ENCODE measurements at places on chromosomes 3 and 15.

- DNase-seq: no peak
Measured at GRCh38 chr3:147574621-147575020, 165.5 kb downstream of the ZIC1 start.

DNA sequence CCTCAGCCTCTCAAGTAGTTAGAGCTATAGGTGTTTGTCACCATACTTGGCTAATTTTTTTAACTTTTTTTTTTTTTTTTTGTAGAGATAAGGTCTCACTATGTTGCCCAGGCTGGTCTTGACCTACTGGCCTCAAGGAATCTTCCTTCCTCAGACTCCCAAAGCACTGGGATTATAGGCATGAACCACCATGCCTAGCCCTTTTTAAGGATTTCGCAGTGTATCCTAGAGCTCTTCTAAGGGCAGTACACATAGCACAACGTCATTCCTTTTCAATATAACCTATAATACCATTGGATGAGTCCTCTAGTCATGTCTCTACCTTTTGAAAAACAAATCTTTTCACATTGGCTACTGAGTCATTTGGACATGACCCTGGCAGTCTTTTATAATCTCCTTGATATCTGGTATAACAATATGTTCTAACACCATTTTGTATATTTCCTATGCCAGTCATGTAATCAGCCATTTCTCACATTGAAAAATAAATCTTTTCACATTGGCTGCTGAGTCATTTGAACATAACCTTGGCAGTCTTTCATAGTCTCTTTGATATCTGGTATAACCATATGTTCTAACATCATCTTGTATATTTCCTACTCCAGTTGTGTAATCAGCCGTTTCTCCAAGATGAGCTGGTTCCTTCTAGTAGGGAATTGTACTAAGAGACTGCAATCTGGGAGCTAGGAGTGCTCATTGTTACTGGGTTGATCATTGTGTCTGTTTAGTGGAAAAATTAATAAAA is 944.7 kb downstream of the MCTP2 start:
- DNase-seq: no peak

GRCh38 chr3:11391174-11391879 is 119.1 kb downstream of the ATG7 start:
- DNase-seq: no peak

DNA sequence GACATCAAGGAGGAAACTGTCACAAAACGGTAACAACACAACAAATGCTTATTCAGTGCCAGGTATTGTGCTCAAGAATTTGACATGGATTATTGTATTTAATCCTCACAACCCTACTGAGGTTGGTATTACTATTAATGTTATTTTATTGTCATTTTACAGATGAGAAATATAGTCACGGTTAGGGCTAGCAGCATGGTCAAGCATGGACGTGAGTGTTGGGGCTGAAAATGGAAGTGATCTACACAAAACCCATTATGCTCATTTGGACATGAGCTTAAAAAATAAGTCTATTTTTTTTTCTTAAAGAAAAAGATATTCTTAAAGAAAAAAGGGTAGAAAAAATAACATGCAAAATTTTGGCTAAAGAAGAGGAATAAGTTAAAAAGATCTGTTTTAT is 141.3 kb upstream of the SOX2 start:
- DNase-seq: no peak

- DNase-seq: no peak
Measured at GRCh38 chr3:177640319-177640965, 443.2 kb upstream of the TBL1XR1 start.

DNA sequence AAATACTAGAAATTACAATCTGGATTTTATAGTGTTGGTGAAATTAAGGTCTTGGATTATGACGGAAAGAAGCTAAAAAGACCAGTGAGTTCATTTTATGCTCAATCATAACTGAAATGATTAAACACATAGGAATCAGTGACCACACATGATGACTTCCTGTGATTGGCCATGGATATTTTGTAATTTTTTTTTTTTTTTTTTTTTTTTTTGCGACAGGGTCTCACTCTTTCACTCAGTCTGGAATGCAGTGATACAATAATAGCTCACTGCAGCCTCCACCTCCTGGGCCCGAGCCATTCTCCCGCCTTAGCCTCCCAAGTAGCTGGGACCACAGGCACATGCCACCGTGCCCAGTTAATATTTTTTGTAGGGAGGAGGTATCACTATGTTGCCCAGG is 47.4 kb downstream of the PAQR5 start:
- no peak for DNase-seq

GRCh38 chr3:176920766-176921160 is 276.5 kb downstream of the TBL1XR1 start:
- no peak for DNase-seq

DNA sequence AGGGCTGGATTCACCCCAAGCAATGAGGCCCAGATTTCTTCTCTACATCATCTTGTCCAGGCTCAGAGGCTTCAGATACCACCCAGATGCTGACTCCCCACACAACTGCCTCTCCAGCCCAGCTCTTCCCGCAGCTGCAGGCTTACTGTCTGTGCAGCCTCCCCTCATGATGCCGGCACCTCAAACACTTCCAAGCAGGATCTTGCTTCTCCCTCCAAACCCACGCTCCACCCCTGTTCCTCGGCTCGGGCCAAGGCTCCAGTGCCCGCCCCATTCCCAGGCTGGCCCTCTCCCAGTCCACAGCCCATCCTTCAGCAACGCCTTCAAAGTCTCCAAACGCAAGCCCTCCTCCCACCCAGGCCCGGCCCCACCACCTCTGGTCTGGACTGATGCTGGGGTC is 159.2 kb upstream of the LINGO1 start:
- DNase-seq: no peak

- no peak for DNase-seq
Measured at GRCh38 chr3:116870379-116870778, 160.8 kb downstream of the TUSC7 start.

DNA sequence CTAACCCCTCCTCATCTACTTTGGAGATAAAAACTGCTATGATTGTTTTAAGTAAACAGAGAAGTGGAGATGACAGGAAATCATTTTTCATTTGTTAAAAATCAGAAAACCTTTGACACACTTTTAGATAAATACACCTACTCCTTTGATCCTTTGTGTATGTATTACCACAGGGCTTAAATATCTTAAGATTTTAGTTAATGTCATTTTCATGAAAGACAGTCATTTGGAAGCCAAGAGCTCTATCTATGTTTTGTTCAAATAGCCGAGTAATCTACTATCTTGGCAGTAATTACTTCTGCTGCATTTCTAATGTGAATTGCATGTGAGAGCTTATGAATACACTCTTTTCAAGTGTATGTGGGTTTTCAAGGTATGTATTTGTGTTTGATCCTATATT is 2.0 kb downstream of the ARPP21 start:
- no peak for DNase-seq

- no peak for DNase-seq
Measured at GRCh38 chr3:77939726-77940125, 899.8 kb downstream of the ROBO2 start.

GRCh38 chr3:187802928-187803259 is 57.6 kb upstream of the BCL6 start:
- no peak for DNase-seq

DNA sequence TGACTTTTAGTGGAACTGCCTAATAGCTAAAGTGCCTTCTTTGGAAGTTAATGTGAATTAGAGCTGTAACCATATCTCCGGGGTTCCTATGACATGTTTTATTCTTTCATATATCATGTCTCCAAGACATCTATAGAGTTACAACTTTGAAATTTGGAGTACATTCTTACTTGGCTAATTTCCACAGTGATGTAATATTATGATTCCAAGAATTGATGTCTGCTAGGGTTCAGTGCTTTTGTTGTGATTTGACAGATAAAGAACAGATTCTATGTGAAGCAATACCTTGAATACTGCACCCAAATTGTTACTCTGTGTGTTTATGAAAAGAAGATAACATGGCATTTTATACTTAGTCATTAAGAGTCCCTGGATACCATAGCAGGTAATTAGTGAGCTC is 934.3 kb downstream of the NTRK3 start:
- no peak for DNase-seq

DNA sequence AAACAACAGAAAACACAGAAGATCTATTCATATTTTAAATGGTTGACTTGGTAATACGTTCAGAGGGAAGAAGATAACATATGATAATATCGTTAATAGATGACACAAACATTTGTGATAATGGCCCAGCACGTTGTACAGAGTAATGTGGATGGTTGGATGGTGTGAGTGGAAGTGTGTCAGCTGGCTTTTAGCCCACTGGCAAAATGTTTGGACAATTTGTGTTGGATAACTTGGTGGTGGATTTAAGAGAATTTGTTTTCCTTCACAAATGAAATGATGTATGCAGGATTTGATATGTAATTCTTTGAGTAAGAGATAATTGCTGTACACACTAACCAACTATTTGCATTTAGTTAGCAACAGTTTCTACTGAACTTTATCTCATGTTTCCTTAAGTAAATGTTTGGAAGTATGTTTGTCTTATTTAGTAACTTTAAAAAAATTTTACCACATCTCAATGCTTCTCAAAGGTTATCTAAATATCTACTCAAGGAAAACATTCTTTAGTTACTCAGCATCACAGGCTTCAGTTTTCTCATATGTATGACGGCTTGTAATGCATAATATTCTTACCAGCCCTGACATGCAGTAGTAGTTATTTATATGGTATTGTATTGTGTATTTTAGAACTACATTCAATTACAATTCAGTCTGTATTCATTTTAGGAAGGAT is 328.5 kb upstream of the GOLIM4 start:
- DNase-seq: no peak

GRCh38 chr15:40060236-40060961 is 21.4 kb upstream of the SRP14 start:
- no peak for DNase-seq

DNA sequence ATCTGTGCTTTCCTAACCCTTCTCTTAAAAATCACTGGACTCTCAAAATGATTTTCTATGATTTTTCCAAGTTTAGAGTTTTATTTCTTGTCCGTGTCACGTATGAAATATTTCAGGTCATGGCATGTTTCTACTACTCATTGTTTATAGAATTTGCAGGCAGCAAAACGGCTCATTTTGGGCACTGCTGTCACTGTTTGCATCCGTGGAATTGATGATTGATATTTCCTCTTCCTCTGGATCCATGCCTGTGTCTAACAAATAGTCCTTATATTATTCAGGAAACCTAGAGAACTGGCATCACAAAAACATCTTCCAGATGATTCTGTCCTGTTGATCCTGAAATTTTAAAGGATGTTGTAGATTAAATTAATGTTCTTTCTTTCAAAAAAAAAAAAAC is 47.6 kb downstream of the LARS2 start:
- no peak for DNase-seq

- no peak for DNase-seq
Measured at GRCh38 chr3:110564674-110565073, 506.9 kb upstream of the NECTIN3 start.

DNA sequence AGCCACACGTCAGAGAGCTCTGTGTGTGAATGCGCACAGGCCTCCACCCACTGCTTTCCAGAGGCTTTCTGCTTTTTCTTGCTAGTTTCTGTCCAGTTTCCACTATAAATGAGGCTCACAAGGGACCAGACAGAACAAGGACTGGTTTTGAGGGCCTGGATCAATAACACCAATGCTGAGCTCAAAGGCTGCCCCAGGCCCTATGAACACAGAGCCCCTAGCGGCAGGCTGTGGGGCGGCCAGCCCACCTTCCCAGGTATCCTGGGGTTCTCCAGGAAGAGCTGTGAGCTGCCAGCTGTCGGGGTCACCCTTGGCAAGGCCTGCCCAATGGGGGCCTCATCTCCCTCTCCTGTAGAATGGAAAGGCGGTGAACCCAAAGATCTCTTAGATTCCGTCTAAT is 2.2 kb upstream of the ITIH3 start:
- DNase-seq: no peak
